Stimulated activated CD8-positive, alpha-beta memory T cell treated with anti-CD3 and anti-CD28 coated beads, Interleukin-7, amount 100 ng/mL, for 24 hours (primary cell): ENCODE measurements at places on chromosomes 12 and 14.

DNA sequence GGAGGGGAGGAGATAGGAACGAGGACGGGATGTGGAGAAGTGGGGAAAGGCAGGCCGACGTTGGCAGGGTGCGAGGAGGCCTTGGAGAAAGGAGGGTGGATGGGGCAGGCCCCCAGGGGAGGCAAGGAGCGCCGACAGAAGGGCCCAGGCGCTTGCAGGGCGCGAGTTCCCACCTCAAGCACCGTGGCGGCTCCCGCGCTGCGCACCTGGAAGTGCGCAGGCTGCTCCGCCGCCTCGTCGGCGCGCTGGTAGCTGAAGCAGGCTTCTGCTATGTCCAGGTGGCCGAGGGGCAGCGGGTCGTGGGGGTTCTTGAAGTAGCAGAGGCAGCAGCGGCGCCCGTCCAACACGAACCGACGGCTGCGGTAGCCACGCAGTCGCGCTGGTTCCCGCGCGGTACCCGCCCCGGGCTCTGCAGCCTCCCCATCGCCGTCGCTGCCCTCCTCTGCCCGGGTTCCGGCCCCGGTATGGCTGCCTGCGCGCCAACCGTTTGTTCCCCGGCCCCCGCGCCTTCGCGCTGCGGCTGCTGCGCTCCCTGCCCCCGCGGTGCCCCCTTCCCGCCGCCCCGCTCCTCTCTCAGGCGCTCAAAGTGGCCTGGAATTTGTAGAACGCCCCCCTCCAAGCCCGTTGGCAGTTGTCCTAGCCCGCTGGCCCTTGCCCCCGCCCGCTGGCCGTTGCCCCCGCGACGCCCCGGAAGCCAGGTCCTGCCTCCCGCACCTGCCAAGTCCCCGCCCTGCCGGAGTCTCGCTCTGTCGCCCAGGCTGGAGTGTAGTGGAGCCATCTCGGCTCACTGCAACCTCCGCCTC is 1.1 kb upstream of the ACTR6 start:
- peak; percentile 46 for DNase-seq

- DNase-seq: no peak
Measured at GRCh38 chr12:87924149-87924548, 105.1 kb downstream of the C12orf50 start.

DNA sequence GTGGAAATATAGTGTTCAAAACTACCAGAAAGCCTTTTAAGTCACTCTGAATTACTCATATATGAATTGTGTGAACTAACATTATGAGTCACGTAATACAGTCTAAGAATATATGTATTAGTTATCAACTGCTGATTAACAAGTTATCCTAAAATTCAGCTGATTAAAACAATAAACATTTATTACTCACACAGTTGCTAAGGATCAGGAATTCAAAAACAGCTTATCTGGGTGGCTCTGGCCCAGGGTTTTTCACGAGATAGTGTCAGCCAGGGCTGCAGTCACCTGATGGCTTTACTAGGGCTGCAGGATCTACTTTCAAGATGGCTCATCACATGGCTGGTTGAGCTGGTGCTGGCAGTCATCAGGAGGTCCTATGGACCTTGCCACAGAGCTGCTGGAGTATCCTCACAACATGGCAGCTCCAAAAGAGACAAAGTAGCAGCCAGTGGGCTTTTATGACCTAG is 36.5 kb downstream of the CORO1C start:
- no peak for DNase-seq

DNA sequence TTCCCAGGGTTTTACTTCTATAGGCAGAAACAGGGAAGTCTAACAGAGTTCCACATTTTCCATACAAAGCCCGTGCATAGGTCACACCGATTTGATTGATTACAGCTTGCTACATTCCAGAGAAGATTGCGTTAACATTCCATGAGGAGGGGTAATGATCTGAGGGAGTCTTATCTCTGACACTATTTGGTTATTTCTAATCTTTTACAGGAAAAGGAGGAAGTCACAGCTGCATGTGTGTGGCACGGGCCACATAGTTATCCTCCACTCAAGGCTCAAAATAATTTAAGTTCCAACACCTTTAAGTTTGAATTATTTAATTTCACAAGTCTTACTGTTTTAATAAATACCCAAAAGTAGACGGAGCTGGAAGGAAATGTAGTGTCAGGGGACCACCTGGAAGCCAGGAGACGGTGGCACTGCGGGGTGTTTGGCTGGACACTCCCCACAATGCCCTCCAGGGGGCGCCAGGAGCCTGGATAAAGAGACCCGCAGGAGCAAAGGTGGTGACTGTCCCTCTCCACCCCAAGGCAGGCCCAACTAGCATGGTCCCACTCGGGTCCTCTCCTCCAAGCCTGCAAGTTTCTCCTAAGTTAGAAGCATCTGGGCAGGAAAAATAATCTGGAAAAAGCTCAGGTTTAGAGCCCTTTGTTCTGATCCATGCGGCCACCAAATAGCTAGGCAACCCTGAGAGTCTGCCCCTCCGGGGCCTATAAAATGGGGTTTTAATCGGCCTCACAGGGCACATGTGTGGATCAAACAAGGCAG is 20.2 kb downstream of the KRT8 start:
- DNase-seq: peak; percentile 75

DNA sequence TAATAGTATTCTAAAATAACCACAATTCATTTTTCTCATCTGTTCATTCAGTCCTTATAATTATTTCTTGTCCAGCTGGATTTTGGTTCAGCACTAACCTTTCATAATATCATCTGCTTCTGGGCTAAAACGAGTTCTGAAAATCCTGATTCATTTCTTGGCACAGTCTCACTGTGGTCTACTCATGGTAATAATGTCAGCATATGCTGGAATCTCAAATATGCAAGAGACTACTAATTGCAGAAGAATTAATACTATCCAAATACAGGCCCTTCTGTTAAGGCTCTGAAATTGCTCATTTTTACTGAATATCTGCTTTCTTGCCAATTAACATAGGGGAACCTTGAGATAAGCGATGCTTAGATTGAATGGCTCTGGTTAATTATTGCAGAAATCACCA is 597.1 kb downstream of the RPL10L start:
- DNase-seq: no peak
